ENCODE measurements at places on chromosomes 2 and 18.

GRCh38 chr18:74995419-74995736, 213.6 kb downstream of the PTGR3 start:
- no peak for DNase-seq

GRCh38 chr2:554444-554843, 122.8 kb downstream of the TMEM18 start:
- DNase-seq, result no peak

DNA sequence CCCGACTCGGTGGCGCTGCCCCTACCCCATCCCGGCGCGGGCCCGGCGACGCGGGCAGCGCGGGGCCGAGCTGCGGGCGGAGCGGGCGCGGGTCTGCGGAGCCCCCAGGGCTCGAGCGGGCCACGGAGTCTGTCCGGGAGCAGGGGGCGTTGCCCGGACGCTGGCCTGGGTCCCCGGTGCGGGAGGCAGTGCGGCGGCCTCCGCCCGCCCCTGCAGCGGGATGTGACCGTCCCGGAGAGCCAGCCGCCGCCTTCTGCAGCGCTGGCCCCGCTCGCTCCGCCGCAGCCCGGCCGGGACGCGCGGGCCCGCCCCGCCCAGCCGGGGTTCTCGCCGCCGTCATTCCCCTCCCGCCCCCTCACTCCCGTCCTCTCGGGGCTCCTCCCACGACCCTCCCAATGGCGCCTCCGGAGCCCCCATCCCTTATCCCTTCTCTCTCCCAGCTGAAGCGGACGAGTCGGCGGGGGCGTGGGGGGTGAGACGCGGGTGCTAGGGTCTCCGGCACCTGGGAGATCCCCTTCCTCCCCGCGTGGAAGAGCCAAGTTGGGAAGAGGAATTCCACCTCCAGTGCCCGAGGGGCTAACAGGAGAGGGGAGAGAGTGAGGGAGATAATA, at the start of gene FNDC4:
TSS of gene FNDC4 (minus strand) at position 257 of the 611 bp plus-strand sequence. CDS start 521 bp downstream, outside the sequence.
- DNase-seq, result no peak

GRCh38 chr2:198916548-198917080, 541.1 kb downstream of the SATB2 start:
- no peak for DNase-seq

GRCh38 chr2:80830891-80831290, 526.3 kb upstream of the LRRTM1 start:
- DNase-seq, result no peak

GRCh38 chr2:186894478-186894877, 45.5 kb upstream of the ZSWIM2 start:
- DNase-seq, result no peak

DNA sequence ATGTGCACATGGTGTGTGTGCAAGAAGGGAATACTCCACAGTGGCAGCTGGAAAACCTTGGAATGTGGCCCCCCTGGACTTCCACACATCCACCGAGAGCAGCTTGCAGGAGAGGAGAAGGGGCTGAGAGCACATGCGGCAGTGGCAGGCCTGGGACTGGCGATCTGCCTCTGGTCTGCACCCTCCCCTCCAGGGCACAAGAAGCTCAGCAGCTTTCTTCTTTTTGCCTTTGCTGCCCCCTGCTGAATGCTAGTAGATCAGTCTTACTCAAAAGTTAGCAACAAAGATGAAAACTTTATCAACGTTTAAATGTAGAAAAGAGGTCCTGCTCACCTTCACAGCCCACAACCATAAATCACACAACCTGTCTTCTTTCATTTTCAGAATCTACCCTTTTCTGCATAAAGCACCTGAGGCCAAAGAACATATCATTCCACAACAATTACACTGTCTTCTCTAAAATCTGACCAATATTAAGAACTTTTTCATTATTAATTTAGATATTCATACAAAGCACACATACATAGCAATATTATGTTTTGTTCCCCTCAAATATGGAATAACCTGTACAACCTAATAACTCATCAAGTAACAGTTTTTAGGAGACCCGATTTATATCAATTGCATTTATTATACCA, 34.6 kb downstream of the TGFBRAP1 start:
- no peak for DNase-seq

DNA sequence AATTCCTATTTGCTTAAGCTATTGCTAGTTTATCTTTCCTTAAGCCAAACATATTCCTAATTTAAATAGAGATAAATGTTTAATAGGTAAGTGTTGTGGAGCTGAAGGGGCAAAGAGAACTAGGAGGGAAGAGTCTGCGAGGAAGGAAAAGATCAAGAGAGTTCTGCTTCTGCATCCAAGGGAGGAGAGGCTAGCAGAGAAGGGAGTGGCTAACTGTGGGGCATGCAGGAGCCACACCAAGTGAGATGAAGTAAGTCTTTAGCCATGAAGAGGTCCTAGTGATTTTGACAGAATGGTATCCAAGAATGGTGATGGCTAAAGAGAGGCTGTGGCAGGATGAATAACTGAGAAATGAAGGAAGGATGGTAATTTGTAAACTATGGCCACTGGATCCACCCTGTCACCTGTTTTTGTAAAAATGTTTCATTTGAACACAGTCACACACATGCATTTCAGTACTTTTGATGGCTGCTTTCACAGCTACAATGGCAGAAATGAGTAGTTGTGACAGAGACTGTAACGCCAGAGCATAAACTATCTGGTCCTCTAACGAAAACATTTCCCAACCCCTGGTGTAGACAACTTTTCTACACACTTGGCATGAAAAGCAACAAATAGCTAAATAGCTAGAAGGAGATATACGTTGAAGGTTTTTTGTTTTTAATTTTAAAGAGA, 15.6 kb downstream of the TPGS2 start:
- no peak for DNase-seq

DNA sequence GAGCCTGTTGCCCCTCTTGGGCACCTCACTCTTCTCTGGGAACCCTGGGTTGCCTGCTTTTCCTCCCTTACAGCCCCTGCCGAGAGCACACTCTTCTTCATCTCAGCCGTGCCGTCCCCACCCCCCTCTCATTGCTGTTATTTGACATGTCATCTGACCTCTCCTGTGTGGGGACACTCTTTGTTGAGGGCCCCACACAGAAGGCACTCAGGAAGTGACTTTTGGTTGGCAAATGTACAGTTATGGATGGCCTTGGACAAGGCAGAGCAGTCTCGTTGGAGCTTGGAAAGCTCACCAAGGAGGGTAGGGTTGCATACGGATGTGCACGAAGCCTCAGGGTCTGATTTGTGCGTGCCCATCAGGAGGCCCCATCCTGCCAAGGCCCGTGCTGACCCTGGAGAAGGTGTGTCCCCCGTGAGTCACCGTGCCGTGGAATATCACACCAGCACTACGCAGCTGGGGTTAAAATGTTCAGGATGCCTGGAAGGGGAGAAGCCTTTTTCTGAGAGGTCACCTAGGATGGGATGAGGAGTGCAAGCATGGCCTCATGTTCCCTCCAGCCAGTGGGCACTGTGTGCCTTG, 93.9 kb downstream of the CTIF start:
- DNase-seq, result no peak

- no peak for DNase-seq
These were observed 25.9 kb downstream of the FHOD3 start for GRCh38 chr18:36323421-36323820.

DNA sequence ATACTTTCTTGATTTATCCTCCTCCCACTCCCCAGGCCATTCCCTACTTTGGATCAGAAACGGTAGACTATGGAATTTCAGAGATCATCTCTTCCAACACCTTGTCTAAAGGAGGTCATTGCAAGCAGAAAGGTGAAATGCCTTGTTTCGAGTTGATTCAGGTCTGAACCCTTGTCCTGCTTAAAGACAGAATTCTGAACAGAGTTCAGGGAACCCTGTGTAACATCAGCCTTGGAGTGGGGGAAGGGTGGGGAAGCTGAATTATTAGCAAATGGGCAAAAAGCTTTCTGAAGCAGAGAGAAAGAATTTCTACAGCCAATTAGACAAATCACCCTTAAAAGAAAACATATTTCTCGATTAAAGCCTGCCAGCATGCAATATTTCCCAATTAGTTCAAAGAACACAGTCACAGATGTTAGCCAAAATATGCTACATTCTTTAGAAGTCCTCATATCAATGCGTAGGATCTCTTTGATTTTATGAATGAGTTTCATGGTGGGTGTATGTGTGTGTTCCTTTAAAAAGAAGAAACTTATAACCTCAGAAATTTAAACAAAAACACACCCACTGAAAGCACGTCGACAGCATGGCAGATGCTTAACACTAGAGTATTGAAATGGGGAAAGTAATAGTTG, 353.1 kb downstream of the RND3 start:
- DNase-seq, result no peak

- no peak for DNase-seq
These were observed 253.4 kb upstream of the ZSWIM2 start for GRCh38 chr2:187102381-187102780.

- DNase-seq, result no peak
These were observed 446.0 kb downstream of the XIRP2 start for GRCh38 chr2:167334146-167334742.

GRCh38 chr2:26725521-26725820, 32.9 kb downstream of the KCNK3 start:
- no peak for DNase-seq

Data from SIG-M5 (cell line).